GDM1 (cell line): ENCODE measurements at places on chromosomes 11 and 22.

GRCh38 chr22:24423519-24424000, 3.8 kb upstream of the ADORA2A start:
- no peak for DNase-seq

DNA sequence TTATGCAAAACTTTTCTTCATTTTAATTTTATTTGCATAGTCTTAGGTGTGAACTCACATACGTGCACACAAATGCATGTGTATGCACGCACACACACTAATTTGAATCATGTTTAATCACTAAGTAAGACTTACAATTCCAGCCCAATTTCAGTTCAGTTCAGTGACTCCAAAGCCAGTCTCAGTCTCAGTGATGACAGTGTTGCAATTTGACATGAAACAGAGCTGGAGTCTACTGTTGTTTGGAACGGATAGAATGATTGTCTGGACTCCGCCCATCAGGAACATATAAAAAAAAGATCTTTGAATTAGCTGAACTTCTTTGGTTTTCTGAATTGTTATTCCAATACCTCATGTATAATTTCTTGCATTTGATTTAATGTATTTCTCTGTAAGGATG, 14.9 kb upstream of the OR51S1 start:
- DNase-seq, result no peak

DNA sequence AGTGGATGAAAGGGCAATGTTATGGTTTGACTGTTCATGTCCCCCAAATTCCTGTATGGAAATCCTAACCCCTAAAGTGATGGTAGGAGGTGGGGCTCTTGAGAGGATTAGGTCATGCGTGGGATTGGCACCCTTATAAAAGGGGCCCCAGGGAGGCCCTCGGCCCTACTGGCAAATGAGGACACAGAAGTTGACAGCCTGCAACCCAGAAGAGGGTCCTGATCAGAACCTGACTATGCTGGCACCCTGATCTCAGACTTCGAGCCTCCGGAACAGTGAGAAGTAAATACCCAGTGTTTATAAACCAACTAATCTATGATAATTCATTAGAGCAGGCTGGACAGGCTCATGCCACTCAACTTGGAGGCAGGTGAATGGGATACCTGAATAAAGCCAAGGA, 8.7 kb downstream of the IFITM10 start:
- DNase-seq, result no peak

DNA sequence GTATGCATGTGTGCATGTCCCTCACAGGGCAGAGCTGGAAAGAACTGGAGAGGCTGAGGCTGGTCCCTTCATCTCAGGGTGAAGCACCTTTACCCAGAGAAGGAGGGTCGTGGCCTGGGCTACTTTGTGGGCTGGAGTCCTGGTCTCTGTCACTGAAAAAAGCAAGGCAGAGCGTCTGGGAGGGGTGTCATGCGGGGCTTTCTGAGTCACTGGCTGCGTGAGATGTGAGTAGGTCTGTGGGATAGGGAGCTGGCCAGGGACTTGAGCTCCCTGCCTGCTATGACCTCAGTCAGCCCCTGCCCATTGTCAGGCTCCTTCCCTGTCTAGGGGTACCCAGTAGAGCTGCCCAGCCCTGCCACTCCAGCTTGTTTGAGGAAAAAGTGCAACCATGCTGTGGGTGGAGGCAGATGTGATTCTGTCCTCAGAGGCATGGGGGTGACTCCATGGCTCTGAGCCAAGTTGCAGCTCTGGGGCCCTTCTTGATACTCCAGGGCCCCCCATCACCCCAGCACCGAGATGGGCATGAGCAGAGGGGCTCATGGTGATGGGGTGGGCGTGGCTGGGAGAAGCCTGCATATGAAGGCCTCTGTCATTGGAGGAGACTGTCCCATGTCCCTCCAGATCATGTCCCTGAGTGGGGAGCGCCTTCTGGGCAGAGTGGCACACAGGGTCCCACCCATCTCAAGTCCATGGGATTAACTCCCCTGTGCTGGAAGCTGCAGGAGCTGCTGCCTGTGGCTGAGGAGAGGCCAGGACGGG, 27.8 kb downstream of the KCNQ1 start:
- DNase-seq, result no peak

DNA sequence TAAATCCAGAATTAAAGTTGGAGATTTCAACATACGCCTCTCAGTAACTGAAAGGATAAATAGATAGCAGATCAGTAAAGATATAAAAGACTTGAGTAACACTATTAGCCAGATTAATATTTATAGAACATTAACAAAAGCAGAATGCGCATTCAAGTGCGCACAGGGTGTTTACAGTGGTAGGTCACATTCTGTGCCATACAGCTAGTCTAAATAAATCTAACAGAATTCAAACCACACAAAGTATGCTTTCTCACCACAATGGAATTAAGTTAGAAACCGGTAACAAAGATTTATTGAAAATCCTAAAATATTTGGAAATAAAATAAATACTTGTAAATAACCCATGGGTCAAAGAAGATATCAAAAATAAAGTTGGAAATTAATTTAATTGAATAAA, 341.0 kb downstream of the DYNC2H1 start:
- DNase-seq, result no peak

- no peak for DNase-seq
These were observed at the start of gene PRG3 for GRCh38 chr11:57380975-57381374. TSS of gene PRG3 (minus strand) at chr11:57381150. CDS start at chr11:57380708, 442 bp downstream.

- peak; percentile 61 for DNase-seq
These were observed 6.5 kb downstream of the ARSA start for GRCh38 chr22:50621356-50621880.

DNA sequence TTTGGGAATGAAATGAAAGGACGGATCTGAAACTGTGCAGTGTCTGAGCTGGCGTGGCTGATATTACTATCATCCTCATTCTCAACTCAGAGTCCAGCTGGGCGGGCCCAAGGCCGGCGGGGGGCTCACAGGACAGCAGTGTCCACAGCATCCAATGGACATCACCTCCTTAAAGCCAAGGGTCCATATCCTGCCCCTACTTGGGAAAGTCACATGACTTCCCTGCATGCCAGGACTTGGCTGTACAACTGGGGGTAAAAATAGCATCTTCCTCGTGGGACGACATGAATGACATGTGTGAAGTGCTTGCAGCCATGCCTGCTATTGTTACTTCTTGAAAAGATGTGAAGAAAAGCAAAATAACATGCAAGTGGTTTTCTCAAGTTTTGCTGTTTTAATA, 82.3 kb downstream of the TRMU start:
- no peak for DNase-seq

DNA sequence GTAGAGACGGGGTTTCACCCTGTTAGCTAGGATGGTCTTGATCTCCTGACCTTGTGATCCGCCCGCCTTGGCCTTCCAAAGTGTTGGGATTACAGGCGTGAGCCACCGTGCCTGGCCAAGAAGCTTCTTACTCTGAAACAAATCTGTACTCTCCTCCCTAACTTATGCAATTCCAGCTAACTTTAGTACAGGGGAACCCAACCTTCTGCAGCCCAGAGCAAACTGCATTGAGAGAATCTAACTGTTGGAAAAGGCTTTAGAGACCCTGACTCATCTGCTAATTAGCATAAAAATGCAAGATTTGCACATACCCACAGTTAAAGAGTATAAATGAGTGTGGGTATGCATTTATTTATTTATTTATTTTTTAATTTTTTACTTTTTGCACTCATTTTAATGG, 64.8 kb downstream of the APOL5 start:
- no peak for DNase-seq

DNA sequence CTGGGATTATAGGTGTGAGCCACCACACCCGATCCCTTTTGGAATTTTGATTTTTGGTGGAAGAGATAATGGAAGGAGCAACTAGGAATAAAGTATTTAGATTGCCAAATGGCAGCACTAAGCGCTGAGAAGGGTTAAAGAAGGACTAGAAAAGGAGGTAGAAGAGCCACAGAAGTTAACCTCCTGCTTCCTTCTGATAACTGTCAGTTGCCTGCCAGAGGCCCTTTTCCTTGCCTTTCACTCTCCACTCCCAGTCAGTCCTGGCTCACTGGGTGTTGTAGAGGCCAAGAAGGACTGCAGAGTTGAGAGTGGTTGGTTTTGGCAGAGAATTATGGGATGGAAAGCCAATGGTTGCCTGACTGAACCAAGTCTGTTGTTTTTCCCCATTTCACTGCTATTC, 19.3 kb downstream of the ZC3H12C start:
- DNase-seq, result peak; percentile 63

DNA sequence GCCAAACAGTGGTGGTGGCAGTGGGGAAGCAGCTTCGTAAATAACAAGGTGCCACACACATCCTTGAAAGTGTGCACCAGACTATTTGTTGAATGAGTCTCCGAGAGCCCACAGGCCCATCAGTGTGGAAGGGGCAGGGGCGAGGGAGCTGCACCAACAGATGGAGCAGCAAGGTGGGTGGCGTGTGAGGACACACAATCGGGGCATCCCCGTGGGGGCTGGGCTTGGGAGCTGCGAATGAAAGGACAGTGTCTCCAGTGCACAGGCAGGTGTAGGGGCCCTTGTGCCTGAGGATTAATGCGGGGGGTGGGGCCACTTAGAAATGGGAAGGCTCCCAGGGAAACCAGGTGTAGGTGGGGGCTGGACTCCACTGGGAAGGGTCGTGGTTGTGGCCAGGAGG, 2.8 kb downstream of the NRXN2 start:
- DNase-seq, result no peak

DNA sequence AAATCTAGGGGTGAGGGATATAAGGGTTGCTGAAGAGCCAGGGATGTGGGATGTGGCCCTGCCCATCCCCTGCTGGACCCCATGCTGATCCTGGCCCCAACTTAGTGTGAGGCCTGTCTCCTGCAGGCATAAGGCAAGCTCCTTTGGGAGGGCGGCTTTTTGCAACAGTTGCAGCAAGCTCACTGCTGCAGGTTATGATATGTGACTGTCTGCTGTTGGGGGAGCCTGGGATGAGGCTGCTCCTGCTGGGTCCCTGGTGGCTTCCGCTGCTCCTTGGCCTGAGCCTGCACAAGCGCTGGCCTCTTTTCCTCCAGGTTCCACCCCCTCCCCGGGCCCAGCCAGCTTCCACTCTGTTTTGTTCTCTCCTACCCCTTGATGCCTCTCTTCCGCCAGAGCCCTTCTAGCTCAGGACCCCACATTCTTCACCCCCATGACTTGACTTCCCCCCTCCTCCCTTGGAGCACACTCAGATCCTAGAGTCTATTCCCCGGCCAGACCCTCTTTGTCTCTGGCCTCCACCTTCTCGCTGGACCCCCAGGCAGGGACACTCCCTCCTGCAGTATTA, 35.0 kb upstream of the SYT13 start:
- no peak for DNase-seq

GRCh38 chr22:46051646-46052045, 74.7 kb upstream of the WNT7B start:
- no peak for DNase-seq

DNA sequence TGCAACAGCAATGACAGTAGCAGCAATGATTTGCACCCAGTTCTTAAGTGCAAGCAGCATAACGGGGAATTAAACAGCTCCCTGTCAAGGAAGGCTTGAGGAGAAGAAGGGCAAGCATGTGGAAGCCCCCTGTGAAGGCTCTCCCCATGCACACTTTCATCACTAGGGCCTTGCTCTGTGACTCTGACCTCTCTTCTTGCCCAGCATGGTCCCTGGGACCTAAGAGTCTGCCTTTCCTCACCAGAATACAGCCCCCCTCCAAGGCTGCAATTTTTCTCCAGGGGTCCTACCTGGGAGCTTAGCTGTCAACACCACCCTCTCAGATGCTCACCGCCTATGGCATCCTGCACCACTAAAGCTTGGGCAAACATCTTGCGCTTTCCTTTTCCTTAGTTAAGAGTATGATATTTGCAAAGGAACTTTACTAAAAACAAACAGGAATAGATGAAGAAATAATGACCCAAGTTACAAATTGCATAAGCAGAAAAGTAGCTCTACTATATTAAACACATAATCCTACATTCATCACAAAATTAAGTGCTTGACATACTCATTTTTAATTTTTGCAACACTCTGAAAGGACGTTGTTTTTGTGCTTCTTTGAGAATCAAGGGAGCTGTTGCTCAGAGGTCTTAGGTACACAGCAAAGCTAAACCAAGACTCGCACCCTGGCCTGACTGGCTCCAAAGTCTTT, 187.6 kb downstream of the ADAMTS15 start:
- DNase-seq, result no peak

- DNase-seq, result no peak
These were observed 121.3 kb downstream of the APOL5 start for GRCh38 chr22:35838855-35839576.

DNA sequence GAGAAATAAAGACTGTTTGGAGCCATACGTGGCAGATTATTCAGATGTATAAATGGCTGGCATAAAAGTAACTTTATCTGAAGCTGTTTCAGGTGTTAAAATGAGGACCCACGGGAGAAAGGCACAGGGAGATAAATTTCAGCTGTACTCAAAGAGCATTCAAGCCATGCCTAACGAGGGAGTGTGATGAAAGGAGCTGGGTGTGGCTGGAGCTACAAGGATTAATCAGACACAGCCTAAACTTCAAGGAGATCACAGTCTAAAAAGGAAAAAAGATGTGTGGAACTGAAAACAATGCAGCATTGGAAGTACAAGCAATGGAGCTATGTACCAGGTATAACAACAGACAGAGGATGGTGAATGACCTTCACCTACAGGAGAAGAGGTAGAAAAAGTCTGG, 120.8 kb upstream of the APOA1 start:
- no peak for DNase-seq

DNA sequence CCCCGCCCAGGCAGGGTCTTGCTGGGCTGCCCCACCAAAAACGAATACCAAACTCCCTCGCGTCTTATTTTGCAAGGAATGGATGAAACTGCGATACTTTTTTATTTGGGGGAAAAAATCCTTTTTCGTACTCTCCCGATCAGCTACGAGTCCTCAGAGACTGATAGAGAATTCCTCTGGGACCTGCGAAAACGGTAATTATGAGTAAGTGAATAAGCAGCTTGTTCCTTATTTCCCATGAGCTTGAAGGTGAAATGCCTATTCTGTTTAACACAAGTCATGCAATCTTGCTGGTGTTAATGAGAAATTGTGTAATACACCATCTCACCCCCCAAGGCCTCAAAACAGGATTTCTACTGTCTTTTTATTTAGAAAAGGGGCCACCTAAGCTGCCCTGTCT, 5.5 kb downstream of the GRK3 start:
- DNase-seq, result no peak

GRCh38 chr11:14751975-14752407, 108.4 kb downstream of the PDE3B start:
- DNase-seq, result no peak

DNA sequence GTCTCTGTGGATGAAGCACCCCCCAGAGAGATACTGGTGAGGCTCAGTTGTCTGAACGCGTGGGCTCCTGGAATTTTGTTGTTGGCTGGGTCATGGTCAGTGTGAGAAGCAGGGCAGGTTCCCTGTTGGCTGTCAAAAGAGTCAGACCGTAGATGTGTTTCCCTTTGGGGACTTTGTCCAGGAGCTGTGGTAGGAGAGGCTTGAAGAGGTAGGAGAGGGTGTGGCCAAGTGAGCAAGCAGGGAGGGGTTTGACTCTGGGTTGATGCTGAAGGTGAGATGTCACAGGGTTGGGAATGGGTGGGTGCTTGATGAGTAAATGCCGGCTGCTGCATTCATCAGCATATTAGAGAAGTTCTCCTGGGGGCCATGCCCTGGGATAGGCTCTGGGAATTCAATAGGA, 803.2 kb downstream of the TBC1D22A start:
- DNase-seq, result no peak
